ENCODE measurements at places on chromosomes 13 and 19.

- no peak for DNase-seq
Observed at GRCh38 chr19:50952910-50953309, at the start of gene KLK5. Gene KLK5 (minus strand): TSS chr19:50953038. CDS start chr19:50952657, 381 bp downstream.

DNA sequence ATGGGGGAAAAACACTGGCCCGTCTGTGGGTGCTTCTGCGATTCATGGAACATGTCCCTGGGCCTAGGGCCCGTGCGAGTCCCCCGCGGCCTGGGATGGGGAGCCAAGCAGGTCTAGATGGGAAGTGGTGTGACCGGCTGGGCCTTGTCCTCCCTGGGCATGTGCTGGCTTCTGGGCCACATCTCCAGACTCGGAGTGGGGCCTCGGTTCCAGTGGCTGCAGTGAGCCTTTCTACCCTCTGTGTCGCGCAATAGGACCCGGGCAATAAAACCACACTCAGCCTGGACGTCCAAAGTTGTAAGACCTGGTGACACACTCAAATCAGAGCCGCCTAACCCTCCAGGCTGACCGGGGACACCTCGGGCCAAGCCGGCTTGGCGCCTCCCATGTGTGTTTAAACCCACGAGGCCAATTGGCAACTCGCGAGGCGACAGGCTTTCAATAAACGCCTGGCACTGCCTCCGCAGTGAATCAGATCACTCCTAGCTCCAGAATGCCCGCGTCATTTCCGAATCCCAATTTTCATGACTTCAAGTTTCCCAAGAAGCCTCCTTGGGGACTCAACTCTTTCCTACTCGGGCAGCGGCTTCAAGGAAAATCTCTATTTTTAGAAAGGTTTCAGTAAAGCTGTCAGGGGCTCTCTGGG is 57.3 kb downstream of the KLF2 start:
- DNase-seq = no peak

DNA sequence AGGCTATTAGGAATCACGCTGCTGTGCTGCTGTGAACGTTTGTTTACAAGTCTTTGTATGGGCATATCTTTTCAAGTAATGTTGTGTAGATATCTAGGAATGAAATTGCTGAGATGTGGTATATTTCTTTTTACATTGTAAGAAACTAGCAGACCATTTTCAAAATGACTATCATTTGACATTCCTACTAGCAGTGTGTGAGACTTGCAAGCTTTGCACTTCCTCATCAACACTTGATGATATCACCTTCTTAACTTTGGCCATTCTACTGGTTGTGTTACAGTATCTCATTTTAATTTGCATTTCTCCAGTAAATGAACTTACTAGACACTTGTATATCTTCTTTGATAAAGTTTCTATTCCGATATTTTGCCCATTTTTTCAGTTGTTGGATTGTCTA is 12.1 kb downstream of the METTL21C start:
- no peak for DNase-seq

DNA sequence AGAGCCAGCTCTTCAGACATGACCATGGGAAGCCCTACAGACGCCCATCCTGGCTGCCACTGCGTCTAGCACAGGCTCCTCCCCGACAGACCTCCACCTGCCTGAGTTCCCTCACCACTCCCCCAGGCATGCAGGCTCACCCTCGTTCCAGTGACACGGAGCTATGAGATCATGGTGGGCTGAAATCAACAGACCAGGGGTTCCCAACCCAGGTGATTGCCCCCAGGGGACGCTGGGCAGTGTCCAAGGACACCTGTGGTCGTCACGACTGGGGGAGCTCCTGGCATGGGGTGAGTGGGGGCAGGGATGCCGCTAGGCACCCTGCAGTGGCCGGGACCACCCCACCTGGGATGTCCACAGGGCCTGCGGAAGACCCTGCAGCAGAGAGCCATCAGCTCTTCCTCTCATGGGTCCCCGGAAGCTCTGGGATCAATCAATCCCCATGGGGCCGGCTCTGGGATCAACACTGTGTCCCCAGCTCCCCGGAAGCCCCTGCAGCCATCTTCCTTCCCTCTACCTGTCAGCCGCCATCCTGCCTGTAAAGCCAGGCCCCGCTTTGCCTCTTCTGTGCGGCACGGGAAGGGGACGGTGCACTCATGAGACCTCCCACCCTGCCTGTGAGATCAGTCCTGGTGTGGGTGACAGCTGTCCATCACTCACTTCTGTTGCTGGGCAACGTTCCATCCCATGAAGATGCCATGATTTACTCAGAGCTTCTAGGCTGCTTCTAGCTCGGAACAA is 12.8 kb upstream of the MADCAM1 start:
- no peak for DNase-seq

DNA sequence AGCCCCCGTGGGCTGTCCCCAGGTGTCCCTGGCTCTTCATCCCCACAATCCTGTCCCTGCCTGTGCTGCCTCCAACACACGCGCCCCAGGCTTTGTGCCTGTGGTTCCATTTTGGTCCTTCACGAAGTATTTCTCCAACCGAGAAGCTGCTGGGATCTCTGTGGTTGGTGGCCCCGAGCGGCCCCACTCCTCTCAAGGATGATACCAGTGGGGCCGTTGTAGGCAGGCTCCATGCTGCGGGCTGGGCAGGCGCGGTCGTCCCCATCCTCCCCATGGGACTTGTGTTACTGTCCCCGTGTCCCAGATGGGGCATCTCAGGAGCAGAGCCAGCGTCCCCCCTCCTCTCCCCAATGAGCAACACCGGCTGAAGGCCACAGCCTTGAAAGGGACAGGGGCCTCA is 3.7 kb upstream of the ZNF554 start:
- no peak for DNase-seq

- DNase-seq = no peak
Observed at GRCh38 chr13:34421858-34422475, 520.1 kb upstream of the NBEA start.

GRCh38 chr19:55228015-55228391 is 560 bp downstream of the TMEM86B start:
- DNase-seq = no peak

- DNase-seq = no peak
Observed at GRCh38 chr13:67821606-67822005, 591.5 kb upstream of the PCDH9 start.

- no peak for DNase-seq
Observed at GRCh38 chr13:44868397-44868796, 120.9 kb downstream of the NUFIP1 start.

- no peak for DNase-seq
Observed at GRCh38 chr13:34507630-34508029, 434.4 kb upstream of the NBEA start.

GRCh38 chr19:34733266-34733745 is 737 bp upstream of the ZNF181 start:
- DNase-seq = no peak

DNA sequence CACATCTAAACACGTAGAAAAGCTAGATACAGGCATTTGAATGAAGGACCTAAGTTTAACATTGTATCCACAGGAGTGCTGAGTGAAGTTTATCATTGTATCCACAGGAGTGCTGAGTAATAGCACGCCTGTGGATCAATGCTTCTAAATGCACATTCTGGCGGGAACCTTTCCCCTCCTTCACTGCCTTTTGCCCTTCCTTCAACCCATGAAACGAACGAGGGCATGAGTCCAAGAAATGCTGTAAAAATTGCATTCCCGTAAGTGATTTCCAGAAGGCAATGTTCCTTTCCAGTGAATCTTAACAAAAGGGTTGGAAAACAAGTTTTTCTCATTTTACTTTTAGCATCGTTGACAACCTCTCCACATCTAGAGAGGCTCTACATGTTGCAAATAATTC is 88.1 kb downstream of the ZDHHC20 start:
- no peak for DNase-seq

- no peak for DNase-seq
Observed at GRCh38 chr19:1577090-1577928, 9.2 kb upstream of the MEX3D start.

DNA sequence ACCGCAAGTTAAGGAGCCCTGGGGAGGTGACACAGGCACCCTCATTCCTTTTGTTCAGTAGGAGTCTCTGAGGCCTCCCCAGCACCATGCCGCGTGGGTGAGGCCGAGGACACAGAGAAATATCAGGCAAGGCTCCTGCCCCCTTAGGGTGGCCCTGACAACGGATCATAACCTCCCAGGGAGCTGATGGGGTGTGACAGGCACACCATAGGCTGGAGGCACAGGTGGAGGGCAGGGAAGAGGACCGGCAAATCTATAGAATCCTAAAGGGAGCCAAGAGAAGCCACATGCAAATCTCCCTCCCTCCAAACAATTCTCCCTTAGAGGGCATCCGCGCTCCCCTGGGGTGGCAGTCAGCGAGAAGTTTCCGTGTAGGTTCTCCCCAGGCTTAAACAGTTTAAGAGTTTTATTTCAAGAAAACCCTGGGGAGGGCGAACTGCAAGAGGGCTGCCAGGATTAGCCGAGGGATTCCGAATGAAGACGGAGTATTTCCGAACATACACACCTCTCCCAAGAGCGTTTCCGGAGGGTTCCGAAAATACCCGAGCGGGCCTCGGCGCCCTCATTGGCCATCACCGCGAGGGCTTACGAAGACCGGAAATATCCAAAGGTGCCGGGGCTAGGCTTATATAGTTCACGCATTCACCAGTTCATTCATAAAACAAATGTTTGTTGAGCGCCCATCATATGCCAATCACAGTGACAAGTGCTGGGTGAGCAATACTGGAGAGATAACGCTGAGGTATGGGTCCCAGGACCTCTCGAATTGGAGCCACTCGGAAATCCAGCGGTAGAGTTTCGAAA is 610 bp upstream of the RPL28 start:
- DNase-seq = peak; percentile 96

GRCh38 chr19:47210689-47211316 is 20.2 kb downstream of the BBC3 start:
- peak; percentile 55 for DNase-seq

GRCh38 chr13:99977912-99978798 is 3.4 kb upstream of the ZIC2 start:
- no peak for DNase-seq

GRCh38 chr19:58544591-58545285 is 874 bp downstream of the TRIM28 start:
- peak; percentile 78 for DNase-seq

DNA sequence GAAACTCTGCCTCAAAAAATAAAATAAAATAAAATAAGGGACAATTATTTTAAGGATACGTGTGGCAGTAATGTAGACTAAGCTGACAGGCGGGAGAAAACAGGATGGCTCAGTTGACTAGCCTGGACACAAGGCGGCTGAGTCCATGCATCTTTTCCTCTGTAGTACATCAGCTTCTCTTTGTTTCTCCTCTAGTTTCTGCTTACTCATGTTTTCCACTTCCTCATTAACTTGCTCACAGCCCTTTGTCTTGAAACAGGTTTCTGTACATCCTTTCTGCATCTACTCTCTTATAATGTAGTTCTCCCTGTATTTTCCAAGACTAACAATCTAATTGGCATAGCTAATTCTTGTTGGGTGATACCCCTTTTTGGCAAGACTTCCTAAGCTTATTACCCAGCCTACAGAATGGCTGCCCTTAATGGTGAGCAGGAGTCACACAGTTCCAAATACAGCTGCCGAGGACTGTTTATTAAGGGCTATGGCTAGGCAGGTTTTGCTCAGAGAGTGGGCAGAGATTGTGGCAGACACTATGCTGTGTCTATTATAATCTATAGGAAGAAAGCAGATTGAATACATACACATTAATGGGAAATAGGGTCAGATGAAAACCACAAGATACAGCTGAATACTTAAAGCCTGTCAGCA is 58.7 kb upstream of the KLF5 start:
- no peak for DNase-seq

DNA sequence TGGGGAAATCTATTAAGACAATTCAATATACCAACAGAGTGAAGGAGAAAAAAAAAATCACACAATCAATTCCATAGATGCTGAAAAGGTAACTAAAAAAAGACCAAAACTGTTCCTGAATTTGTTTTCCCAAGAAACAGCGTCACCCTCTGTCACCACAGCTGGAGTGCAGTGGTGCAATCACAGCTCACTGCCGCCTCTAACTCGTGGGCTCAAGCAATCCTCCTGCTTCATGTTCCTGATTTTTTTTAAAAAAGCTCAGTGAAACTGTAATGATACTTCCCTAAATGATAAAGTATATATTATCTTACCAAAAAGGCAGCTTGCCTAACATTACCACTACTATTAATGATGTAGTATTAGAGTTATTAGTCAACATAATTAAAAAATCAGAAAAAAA is 19.6 kb upstream of the ZFP14 start:
- no peak for DNase-seq

DNA sequence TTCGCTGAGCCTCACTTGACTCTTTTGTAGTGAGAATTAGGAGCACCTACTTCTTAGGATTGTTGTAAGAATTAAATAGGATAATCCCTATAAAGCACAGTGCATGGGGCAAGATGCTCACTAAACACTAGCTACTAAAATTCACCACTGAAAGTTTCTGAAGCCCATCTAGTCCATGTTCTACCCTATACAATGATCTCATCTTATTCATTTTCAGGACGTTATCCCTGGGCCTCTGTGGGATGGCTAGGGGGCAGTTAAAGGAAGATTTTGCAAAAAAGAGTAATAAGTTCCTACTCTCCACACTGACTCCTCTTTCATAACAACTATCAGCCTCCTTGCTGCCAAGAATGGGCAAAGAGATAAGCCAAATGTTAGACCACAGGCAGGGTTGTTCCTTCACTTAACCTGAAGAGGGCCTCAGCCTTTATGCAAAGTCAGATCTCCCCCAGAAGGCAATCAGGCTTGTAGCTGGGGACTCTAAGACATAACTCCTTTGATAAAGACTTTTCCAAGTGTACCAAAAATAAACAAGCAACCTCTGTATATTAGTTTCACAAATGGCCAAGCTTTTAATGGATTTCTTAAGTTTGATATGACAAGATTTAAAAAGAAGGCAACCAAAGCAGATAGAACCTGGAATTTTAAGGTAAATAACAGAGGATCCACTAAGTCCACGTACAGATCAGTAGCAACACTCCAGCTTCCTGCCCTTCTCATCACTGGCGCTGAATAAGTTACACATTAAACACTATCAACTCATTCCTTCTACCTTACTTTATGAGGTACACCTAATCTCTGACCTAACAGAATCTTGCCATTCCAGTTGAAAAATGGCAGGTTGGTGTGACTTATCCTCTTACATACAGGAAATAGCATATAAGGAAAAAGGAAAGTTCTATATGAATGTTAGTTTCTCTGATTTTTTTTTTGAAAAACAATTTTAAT is 44.4 kb downstream of the ELF1 start:
- peak; percentile 15 for DNase-seq

GRCh38 chr19:3370728-3371591 is 4.6 kb downstream of the NFIC start:
- no peak for DNase-seq

- DNase-seq = peak; percentile 97
Observed at GRCh38 chr19:47699360-47699917, 13.8 kb upstream of the EHD2 start.

DNA sequence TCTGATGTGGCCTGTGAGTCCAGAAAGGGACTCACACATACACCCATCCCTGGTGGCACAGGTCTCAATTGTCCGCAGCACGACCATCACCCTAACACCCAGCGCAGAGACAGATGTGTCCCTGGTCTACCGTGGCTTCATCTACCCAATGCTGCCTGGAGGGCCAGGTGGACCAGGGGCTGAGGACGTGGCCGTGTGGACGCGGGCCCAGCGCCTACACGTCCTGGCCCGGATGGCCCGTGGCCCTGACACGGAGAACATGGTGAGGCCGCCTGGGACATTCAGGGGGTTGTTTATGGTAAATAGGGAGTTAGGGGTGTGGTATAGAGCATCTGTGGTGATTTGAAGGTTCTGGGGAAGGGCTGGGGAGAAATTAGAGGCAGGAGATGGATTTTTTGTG is 22.8 kb downstream of the MEGF8 start:
- DNase-seq = no peak

All from HuH-7.5 (cell line).